Left kidney (tissue), 8 donors: ENCODE measurements at places on chromosomes 4 and X. TPM values are rescaled to one million over a fixed set of nuclear protein-coding genes. Genes with fewer than 3 reads are reported as not detected.

Gene TBC1D9
- polyA plus RNA-seq = 62.1 TPM

Gene DIPK2B
- 9.9 TPM for polyA plus RNA-seq

Gene SAGE1
- not detected for polyA plus RNA-seq

Gene CTAG1A
- not detected for polyA plus RNA-seq

Gene POLA1
- 21.5 TPM for polyA plus RNA-seq

Gene RHOH
- 0.50 TPM for polyA plus RNA-seq

Gene AVPR2
- 2.0 TPM for polyA plus RNA-seq

Gene ARX
- polyA plus RNA-seq = not detected

Gene PAGE2
- polyA plus RNA-seq = not detected

Gene FAM9B
- polyA plus RNA-seq = 0.25 TPM

Gene ZBED1
- 40.9 TPM for polyA plus RNA-seq

Gene ALB
- 4.6 TPM for polyA plus RNA-seq

Gene JCHAIN
- 0.96 TPM for polyA plus RNA-seq

Gene MAGED4
- 46.5 TPM for polyA plus RNA-seq

Gene VGLL1
- 7.2 TPM for polyA plus RNA-seq

Gene TEX13D
- polyA plus RNA-seq = not detected

Gene LINC00632
- polyA plus RNA-seq = 9.9 TPM

Gene DMRTC1B
- 4.9 TPM for polyA plus RNA-seq

Gene PF4V1
- polyA plus RNA-seq = not detected

Gene XK
- 1.1 TPM for polyA plus RNA-seq

Gene HPGDS
- polyA plus RNA-seq = 5.2 TPM

Gene KLHL8
- 21.3 TPM for polyA plus RNA-seq

Gene ARR3
- 1.6 TPM for polyA plus RNA-seq

Gene RTL9
- 0.22 TPM for polyA plus RNA-seq

Gene HSD17B13
- 0.71 TPM for polyA plus RNA-seq

Gene PDE6B
- 41.4 TPM for polyA plus RNA-seq

Gene HSFX2
- polyA plus RNA-seq = 1.0 TPM

DNA sequence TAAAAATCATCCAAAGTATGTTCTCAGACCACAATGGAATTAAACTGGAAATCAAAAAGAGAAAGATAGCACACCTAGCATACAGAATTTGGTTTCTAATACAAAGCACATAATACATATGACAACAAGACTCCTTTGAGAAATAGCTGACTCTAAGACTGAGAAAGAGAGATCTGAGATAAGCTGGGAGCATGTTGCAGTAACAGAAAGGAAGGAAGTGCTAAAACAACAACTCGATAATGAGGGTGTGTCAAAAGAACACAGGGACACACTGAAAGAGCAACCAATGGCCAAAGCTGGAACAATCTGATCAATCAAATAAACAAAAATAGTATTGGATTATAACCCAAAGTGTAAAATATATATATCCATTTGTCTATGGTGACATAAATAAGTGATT lies 586.6 kb downstream of the C4orf33 start:
- DNase-seq = no peak

DNA sequence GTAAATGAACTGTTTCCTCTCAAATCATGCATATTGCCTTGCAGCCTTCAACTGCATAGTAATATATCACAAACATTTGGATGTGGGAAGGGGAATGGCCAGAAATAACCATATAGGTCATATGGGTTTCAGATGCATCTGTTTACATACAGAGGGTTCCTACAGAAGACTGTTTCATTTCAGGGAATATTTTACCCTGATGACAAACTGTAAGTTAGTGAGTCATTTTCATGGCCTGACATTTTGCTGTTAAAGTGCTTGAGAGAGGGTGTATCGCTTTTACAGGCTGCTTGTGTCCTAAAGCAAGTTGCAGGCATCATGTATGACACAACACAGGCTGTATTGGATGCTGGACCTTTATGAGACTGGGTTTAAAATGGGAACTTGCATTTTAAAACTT lies 25.5 kb upstream of the AMOT start:
- DNase-seq = no peak

DNA sequence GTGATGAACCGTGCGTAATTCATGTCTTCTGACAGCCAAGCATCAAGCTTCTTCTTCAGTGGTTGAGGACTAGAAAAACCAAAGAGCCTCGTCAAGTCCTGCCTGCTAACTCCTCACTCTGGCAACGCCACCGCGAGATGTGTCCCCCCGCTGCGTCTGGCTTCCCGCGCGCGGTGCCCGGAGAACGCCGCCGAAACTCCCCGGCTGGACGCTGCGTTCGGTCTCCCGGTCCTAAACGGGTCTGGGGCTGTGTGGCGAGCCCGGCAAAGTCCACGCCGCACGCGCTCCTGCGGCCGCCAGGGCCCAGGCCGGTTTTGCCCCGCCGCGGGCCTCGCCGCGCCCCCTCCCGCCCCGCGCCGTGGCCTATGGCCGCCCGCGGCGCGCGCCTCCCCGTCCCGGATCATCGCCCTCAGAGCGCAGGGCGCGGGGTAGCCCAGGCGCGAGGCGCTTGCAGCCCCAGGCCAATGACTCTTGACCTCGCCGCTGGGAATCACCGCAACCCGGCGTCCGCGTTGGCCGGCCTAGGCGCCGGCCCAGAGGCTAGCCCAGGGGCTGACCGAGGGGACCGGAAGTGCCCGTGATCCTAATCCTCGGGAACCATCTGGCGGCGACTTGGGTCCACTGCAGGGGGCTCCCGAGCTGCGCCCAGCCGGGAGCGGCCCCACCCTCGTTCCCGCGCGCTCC lies at the start of gene AADAT:
Gene AADAT, minus strand, starts transcription at position 289 of the 684 bp plus-strand sequence. Its CDS starts 266 bp downstream, at position 23.
- peak; percentile 81 for DNase-seq

GRCh38 chr4:20085653-20086052 lies 166.1 kb upstream of the SLIT2 start:
- no peak for DNase-seq

DNA sequence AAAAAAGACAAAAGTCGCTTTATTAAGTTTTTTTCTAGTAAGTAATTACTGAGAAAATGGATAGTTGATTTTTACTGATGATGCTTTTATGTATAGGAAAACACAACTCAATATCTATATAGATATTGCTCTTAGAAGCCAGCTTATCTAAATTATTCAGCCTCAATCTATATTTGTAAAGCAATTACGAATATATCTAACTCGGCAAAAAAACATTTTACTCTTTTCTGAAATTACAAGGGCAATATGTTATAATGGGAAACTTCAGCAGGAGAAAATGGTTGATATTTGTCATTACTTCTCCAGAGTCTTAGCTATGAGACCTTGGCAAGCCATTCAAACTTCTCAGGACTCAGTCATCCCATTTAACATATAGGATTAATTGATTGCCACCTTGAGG lies 228.5 kb downstream of the SLC7A11 start:
- no peak for DNase-seq

DNA sequence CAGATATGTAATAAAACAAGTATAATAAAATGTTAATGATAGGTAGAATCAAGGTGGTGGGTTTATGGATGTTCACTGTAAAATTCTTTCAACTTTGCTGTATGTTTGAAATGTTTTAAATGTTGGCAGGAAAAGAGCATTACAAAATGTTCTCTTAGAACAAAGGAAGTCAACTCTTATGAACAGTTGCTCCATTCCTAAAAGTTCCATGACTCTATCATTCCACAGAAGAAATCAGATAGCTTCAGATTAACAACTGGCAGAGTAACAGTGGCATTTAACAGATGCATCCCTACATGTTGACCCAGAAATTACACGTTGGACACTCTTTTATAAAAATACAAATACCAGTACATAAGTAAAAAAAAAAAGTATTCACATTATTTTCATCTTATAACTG lies 2023.7 kb downstream of the ARAP2 start:
- no peak for DNase-seq

DNA sequence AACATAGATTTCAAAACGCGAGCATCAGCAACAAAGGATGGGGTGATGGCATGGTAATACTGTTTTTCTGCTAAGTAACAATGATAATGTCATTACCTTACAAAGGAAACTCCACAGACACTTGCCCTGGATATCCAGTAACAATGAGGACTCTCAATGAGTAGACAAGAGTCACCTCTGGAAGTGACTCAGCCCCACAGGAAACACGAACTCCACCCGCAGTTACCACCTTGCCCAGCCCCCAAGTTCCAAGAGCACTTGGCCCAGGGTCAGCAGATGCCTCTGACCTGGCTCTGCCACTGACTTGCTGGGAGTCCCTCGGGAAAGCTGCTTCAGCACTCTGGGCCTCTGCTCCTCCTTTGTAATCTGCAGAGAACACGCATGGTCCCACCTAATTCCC lies 110.3 kb upstream of the MAP3K15 start:
- DNase-seq = no peak

GRCh38 chrX:24494647-24495075 lies 29.6 kb downstream of the PDK3 start:
- peak; percentile 33 for DNase-seq

DNA sequence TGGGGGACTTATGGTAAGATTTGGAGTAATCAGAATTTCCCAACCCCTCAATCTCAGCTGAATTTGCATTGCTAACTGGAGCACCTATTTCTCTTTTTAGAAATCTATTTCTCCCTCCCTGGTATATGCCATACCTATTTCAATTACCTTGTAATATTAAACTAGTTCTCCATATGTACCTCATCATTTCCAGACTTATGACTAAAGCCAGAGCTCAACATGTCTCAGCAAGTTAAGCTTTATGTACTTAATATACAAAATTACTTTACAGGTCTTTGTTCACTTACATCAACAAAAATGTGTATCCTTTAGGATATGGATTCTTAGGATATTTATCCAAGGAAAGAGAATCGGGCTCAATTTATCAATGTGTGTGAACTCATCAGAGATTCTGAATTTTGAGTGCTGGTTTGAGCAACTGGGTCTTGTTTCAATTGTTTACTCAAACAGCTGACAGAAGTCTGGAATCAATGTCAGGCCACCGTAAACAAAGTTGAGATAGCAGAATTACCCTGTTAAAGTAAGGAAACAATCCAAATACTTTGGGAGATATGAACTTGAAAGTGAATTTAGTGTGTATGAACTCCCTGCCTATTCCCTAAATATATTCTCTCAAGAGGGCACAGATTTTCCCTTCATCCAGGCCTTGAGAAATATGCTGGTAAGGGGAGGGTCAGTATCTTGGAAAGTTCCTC lies 199.6 kb downstream of the VEGFC start:
- DNase-seq = no peak

DNA sequence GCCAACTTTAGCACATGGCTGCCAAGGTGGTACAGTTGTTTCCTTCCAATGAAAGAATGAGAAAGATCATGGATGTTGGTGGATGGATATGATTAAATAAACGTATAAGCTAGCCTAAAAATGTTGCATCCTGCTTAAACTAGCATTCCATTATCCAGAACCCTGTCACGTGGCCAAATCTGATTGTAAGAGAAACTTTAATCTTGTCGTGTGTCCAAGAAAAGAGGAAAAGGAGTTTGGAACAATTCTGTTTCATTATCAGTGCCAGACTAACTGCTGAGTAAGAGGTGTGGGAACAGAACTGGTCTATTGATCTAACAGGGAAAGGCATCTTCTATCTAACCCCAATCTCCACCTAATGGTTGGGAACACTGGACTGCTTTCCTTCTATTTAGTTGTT lies 325.2 kb upstream of the BMP3 start:
- DNase-seq = no peak

- no peak for DNase-seq
Observed at GRCh38 chr4:145011636-145012035, 86.4 kb downstream of the ANAPC10 start.

GRCh38 chr4:129531253-129531652 lies 435.3 kb downstream of the C4orf33 start:
- no peak for DNase-seq

GRCh38 chrX:71989768-71990426 lies 79.3 kb downstream of the NHSL2 start:
- no peak for DNase-seq

GRCh38 chr4:12595986-12596385 lies 888.2 kb downstream of the RAB28 start:
- no peak for DNase-seq

- no peak for DNase-seq
Observed at GRCh38 chr4:171521726-171522125, 291.5 kb upstream of the GALNTL6 start.

- peak; percentile 79 for DNase-seq
Observed at GRCh38 chr4:56908206-56909085, 746 bp downstream of the REST start.

GRCh38 chr4:77581724-77582123 lies 23.9 kb upstream of the CXCL13 start:
- DNase-seq = no peak

GRCh38 chr4:188194421-188194820 lies 55.2 kb downstream of the TRIML1 start:
- DNase-seq = no peak

- no peak for DNase-seq
Observed at GRCh38 chr4:136383082-136383481, 1149.2 kb downstream of the PCDH18 start.

- DNase-seq = no peak
Observed at GRCh38 chr4:6474053-6474568, 1.7 kb upstream of the PPP2R2C start.

- no peak for DNase-seq
Observed at GRCh38 chr4:60088807-60089486, 1111.2 kb upstream of the ADGRL3 start.

DNA sequence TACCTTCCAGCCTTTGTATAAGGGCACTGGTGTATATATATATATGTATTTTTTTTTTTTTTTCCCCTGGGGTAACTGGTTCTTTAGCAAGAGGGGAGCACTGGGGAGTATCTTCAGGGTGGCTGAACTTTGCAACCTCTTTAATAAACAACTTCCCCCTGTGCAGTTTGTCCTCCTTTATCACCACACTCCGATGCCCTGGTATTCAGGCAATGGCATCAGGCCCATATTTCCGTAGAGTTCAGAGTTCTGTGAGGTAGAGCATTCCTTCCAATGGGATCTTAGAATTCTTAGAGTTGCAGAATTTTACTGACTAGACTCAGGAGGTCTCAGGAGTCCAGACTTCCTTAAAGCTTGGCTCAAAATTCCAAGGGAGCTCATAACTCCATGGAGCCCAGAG lies 24.6 kb downstream of the NYX start:
- DNase-seq = no peak

DNA sequence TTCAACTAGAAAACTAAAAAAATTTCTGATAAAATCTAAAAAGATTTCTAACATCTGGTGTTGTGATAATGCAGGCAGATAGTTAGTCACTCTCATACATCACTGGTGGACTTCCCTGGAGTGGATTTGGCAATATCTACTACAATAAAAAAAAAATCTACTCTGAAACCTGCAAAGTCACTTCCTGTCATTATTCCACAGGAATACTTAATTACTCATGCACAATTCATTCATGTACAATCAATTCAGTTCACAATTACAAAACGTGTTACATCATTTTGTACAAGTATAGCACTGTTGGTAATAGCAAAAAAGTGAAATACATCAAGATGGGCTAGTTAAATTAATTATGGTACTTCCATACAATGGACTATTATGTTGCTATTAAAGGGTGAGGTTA lies 16.5 kb upstream of the RHOH start:
- DNase-seq = no peak

GRCh38 chr4:98646422-98646821 lies 12.0 kb downstream of the TSPAN5 start:
- DNase-seq = no peak

DNA sequence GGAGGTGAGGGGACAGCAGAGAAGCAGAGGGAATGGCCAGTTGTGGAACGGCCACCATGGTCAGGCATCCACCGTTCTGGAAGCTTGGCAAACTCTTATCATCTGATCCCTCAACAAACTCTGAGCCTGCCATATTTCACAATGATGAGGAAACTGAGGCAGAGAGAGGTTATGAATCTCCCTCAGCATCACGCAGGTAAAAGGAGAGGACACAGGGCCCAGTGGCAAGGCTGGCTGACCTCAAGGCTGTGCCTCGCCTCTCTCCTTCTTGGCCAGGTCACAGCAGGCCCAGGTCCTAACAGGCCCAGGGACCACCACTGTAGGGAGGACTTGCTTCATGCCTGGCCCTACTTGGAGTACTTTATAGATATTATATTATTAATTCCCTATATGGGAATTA lies 242.8 kb downstream of the EVC2 start:
- DNase-seq = no peak
